ENCODE measurements at places on chromosomes 5 and 9.
A peak's percentile ranks its signal among the peaks of the same experiment; 100 is the strongest.

DNA sequence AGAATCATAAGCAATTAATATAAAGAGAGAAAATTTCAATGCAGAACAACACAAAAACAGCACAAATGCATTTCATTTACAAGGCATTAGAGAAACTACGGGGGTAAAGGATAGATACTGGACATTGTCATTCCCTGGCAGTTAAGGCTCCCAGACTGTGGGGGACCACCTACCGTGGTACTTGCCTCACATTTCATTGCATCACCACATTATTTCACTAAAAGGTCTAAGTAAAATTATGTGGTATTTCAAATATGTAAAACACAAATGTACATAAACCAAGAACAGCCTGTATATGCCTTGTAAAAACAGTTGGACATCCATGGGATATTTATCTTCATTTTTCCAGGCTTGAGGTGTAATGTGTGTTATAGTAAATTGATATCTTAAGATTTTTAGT lies 571.2 kb upstream of the ZNF462 start:
- DNase-seq = no peak

- DNase-seq = no peak
These were observed 7.7 kb downstream of the HNRNPK start for GRCh38 chr9:83972286-83972685.

- DNase-seq = no peak
These were observed 166.9 kb upstream of the CCNH start for GRCh38 chr5:87579678-87580077.

DNA sequence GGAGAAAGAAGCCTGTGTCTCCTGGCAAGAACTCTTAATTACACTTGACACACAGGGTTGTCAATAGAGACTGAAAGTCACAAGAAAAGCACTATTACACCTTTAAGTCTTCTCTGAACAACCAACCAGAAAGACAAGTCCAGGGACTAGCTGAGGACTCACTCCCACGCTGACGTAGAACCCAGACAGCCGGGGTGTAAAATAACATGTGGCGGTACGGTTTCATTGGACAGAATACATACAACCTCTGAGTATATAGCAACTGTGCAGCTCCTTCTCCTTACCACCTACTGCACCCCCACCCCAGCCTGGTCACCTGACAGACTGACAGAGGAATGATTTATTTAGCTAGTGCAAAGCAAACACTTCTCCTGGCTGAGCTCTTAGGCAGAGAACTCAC lies 103.4 kb upstream of the RASEF start:
- no peak for DNase-seq

DNA sequence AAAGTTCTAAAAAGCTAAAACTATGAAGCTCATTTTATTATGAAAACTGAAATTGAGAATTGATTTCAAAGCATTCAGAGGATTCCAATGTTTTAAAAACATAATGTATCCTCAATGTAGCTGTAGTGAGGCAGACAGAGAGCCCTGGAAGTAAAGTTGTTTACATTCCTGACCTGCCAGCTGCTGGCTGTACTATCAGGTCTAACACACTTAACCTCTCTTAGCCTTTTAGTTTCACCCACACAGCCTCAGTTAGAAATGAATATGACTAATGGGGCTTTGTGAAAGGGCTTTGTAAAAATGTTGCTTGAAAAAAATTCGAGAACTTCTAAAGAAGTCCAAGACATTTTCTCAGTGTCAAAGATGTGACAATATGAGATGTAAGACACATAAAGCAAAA lies 122.6 kb downstream of the FBXL17 start:
- no peak for DNase-seq

GRCh38 chr9:13651969-13652663 lies 372.6 kb upstream of the MPDZ start:
- DNase-seq = no peak

DNA sequence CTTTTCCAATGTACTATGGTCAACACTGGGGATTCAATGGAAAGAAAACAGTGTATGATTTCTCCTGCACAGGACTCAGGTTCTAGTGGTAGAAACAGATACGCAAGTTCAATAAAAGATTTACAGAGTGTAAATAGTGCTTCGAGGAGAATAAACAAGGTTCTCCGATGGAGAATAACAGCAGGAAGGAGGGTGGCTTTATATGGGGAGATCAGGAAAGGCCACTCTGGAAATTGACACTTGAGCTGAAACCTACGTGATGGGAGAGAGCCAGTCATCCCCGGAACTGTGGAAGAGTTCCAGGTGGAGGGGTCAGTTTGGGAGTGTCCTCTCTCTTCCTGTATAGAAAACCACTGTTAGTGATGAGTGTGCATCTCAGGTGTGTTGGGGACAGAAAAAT lies 65.9 kb downstream of the GARNL3 start:
- DNase-seq = no peak

- peak; percentile 34 for DNase-seq
These were observed 3.7 kb upstream of the SLC9A3 start for GRCh38 chr5:527646-528628.

- no peak for DNase-seq
These were observed 186.0 kb upstream of the KLF9 start for GRCh38 chr9:70600506-70600905.

DNA sequence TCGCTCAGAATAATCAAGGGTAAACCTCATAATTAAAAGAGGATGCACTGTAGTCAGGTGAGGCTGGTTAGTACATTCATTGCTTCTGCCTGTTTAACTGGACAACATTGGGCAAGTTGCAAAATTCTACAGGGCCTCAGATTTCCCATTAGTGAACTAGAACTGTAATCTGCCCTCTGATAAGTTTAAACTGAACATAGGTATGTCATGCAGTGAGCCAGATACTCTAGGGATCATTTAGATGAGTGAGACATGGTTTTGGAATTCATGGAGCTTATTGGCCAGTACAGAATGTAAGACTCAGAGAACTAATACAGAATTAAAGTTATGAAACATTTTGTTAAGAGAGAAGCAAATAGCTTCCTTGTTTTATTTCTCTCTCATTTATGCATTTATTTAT lies 35.9 kb downstream of the RNF44 start:
- no peak for DNase-seq

GRCh38 chr9:78150312-78150982 lies 85.4 kb upstream of the CEP78 start:
- DNase-seq = no peak

DNA sequence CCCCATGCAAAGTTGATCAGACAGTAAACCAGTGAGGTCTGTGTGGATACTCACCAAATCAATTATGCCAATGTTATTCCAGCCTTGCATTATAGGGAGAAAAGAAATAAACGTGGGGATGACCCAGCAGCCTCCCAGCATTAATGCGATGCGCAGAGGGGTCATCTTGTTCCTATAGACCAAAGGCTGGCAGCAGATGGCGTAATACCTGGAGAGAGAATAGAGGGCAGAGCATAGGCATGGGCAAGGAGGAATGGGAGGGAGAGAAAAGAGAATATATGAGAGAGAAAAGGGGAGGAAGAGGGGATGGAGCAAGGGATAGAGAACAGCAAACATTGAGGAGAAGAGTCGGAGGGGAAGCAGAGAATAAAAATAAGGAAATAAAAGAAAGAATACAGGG lies 131.2 kb downstream of the HTR4 start:
- no peak for DNase-seq

DNA sequence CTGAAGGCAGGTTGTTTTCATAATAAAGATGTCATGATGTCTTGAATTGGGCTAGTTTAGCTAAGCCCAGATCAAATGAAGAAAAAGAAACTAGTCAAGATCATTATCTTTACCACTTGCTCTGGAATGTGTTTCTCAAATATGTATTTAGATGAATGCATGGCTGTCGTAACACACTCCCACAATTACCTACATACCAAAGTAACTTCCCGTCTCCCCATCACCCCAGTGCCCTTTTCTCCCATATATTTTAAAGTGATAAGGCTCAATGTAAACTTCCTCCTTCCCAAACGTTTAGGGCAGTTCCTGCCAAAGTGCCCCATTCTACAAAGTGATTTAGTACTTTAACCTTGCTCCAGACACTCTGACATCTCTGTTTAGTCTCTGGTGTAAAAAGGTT lies 61.4 kb downstream of the SLC1A3 start:
- DNase-seq = no peak

DNA sequence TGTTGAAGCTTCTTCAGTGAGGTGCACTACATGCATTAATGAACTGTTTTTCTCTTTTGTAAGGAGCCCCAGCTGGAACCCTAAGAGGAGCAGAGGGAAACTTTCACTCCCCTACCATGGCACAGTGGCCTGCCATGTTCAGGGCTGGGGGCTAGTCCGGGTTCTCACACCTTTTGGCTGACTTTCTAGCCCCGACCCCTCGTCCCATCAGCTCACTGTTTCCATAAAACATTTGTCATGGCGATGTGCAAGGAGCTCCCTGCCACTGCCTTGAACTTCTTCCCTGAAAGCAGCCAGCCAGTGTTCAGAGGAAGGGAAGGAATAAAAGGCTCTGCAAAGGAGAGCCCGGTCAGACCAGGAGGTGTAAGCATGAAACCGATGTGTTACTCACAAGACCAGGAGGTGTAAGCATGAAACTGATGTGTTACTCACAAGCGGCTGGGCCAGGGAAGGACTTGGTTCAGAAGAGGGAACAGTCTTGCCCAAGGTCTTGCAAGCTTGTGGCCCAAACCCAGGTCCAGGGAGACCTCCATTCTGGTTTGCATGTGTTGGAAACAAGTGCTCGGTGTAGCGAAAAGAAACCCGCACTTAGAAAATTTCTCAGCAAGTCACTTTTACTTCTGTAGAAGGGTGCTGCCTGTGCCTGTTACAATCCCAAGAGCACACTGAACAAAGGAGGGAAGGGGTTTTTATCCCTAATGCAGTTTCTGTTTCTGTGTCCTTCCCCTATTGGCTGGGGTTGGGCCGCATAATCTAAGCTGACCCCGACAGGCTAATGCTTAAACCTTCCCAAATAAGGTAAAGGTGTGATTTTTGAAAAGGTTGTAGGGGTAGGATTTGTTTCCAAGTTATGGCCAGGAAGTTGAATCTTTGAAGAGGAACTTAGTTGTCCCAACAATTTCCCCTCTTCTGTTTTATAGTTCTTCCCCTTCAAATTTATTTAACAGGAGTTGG lies 3.4 kb upstream of the ABO start:
- no peak for DNase-seq

DNA sequence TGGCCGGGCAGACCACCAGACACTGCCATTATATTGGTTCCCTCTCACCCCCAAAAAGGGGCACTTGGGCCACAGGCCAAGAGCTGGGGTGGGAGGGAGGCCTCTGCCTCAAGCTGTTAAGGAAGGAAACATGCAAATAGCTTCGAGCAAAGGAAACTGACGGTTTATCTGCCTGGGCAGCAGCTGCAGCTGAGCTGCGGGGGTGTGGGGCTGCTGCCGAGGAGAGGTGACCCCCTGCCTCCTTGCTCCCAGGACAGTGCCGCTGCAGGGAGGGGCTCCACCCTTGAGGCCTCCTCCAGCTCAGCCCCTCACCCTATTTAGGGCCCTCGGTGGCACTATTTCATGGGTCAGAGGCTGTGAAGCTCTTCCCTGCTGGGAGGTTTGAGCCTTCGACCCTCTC lies 789 bp downstream of the DOK3 start:
- no peak for DNase-seq

GRCh38 chr9:128214571-128215490 lies 11.7 kb downstream of the DNM1 start:
- DNase-seq = no peak

DNA sequence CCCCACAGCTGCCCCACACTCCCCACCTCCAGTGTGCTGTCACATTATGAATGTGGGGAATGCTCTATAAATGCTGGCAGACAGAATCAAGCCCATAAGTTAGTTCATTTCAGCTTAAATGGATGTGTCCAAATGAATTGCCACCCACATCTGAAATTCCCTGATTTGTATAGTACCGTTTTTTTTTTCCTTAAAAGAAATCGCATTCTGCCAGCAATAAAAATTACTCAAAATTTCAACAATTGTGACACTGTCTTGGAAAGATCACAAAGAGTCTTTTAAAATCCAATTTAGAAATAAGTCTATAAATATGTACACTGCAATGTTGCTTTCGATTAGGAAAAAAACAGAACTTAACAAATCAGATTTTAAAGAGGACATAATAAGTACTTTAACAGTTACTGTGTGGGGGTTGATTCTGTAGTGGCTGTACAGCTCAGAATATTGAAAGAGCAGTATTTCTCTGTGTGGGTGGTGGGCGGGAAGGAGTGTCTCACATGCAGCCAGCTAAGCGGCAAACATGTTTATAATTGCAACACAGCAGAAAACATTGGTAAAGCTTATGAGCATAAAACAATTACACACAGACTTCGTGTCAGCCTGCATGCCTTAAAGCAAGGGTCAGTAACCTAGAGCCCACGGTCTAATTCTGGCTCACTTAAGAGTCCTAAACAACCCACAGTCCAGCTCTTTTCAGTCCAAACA lies 24.9 kb upstream of the CSNK1G3 start:
- peak; percentile 5 for DNase-seq

DNA sequence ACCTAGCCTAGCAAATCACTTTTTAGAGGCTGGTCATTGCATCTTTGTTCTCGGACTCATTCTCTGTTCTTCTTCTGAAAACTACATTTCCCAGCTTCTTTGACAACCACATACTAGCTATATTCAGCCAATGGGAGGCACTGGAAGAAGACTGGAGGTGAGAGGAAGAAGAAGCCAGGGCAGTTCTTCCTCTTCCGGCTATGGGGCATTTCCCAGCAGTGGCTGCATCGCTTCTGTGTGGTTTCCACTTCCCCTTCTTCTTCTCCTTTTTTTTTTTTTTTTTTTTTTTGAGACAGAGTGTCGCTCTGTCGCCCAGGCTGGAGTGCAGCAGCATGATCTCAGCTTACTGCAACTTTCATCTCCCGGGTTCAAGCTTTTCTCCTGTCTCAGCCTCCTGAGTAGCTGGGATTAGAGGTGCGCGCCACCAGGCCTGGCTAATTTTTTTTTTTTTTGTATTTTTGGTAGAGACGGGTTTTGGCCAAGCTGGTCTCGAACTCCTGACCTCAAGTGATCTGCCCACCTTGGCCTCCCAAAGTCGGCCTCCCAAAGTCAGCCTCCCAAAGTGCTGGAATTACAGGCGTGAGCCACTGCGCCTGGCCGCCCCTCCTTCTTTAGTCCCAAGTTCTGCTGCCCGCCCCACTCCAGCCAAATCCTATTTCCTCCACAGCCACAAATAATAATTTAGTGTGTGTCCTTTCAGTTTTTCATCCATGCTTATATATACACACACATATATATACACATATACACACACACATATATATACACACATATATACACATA lies 6.9 kb upstream of the UBAP1 start:
- peak; percentile 31 for DNase-seq

DNA sequence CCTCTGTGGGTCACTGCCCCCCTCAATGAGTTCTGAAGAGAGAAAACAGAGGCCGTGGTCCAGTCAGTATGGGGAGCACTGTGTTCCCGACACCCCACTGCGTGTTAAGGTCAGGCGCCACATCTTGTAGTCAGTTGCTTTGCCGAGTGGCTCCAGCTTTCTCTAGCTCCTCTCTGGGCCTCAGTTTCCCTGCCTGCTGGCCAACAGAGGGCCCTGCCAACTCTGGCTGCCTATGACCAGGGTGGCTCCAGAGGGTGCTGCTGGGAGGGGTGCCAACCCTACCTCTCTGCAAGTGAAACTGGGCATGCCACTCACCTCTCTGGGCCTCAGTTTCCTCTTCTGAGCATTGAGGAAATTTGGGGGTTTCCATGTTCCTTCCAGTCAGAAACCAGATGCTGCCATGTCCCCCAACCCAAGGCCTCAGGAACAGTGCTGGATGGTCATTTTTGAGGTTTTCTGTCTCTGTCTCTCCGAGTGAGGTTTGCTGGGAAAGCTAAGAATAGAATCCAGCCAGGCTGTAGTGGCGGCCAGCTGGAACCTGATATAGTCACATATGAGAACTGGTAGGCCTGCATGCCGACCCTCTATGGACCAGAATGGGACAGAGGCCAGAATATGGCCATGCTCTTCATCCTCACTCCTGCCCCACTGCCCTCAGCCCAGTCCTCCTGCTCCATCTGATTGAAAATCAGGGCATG lies 132.1 kb downstream of the PHF2 start:
- DNase-seq = no peak

- no peak for DNase-seq
These were observed 87.3 kb downstream of the LIFR start for GRCh38 chr5:38468978-38469706.

Measured in activated CD4-positive, alpha-beta T cell treated with anti-CD3 and anti-CD28 coated beads for 48 hours (primary cell).